Effector memory CD4-positive, alpha-beta T cell (primary cell): ENCODE measurements at places on chromosomes 7 and 10.

DNA sequence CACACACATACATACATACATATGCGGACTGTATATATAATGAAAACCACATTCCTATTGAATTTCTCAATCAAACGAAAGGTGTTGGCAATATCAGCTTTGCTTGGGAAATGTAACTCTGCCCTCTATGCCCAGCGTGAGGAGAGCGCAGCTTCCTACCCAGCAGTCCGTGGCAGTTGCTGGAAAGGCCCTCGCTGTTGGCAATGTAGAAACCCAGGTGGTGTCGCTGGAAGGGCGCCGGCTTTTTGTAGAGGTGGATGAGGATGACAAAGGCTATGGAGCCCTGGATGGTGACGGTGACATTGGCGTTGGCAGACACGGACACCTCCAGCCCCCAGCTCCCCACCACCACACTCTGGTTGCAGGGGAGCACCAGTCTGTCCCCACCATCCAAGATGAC, 100.9 kb downstream of the ITIH5 start:
- no peak for DNase-seq

- no peak for DNase-seq
These were observed 1.7 kb downstream of the ABCC2 start for GRCh38 chr10:99784016-99784726.

DNA sequence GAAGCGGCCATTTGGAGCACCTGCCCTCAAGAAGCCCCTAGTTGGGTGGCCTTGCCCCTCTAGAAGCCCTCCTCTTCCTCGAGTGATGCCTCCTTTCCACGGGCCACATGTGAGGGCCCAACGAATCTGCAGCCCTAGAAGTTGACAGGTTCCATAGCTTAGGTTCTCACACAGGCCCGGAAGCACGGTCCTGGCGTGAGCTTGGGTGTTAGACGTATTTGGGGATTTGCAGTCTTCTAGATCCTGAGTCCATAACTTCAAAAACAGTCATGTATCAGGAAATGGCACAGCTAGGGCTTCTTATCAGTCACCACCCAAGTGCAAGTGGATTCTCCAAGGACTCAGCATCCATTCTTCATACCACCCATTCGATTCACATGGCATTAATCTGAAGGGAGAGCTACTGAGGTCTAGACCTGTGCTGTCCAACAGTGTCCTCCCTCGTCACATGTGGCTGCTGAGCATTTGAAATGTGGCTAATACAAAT, 477 bp upstream of the FBXW4 start:
- no peak for DNase-seq

DNA sequence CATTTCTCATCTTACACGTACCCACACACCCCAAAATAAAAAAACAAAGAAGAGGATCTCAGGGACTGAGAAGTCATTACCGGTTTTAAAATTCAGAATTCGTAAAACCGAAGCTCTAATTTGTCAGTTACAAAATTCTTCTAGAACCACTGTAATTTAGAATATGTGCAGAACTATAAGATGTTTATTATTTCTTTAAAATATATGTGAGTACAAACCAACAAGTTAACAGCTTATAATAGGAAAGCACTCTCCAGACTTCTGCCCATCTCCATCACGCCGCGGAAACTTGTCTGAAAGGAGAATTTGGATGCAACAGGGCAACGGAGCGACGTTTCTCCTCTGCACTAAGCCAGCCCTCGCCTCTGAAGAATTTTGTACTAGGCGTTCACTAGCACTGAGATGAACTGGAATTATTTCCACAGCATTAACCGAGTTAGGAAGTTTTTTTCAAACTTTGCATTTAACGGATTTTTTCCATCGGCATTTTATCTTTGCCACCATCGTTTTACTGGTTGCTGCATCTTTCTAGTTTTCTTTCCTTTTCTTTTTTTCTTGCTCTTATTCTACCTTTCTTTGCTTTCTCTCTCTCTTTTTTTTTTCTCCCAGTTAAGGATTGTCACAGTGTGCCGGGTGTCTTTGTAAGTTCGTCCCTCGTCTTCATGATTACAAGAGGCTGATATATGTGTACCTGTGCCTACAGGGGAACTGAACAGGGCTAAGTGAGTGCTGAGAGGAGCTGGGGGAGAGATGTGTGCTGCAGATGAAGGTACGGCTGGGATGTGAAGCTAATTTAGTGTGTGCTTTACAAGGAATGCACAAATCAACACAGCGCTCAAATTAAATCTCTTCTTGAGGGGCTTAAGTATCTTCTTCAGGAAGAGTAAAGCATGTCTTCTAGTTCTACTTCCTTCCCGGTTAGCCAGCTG, 295.9 kb upstream of the NFE2L3 start:
- DNase-seq, result no peak

- DNase-seq, result no peak
These were observed 78.9 kb upstream of the SMIM30 start for GRCh38 chr7:113197274-113197673.

- no peak for DNase-seq
These were observed 161.8 kb downstream of the ETV1 start for GRCh38 chr7:13827716-13828115.

- no peak for DNase-seq
These were observed 325.5 kb downstream of the LHFPL3 start for GRCh38 chr7:104653825-104654401.

DNA sequence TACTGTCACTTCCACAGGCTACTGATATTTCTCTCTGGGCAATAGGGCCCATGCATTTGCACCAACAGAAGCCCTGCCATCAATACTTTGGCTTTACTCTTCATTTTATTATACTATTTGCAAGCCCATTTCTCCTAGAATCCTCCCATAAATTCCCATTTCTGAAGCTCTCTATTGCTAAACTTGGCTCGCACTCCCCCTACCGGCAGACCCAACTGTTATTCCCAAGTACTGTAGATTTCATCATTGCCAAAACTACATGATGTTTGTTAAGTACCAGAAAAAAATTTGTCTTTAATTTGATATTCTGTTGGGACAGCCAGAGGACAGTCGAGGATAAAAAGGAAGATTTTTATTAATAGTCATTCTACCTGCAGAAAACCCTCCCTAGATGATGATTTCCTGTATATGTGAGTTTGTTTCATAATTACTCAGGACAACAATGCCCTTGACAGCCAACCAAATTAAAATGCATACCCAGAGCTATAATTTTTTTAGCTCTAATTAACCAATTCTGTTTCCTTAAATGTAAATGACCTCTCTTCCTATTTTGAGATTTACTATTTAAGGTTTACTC, 298.6 kb downstream of the REEP3 start:
- no peak for DNase-seq

GRCh38 chr10:126352453-126352852, 35.8 kb downstream of the ADAM12 start:
- no peak for DNase-seq

- no peak for DNase-seq
These were observed 222.1 kb downstream of the ARHGAP12 start for GRCh38 chr10:31706464-31707092.

- DNase-seq, result no peak
These were observed 28.4 kb upstream of the CDHR3 start for GRCh38 chr7:105934572-105935185.

- peak; percentile 80 for DNase-seq
These were observed at the start of gene EPC1 for GRCh38 chr10:32346551-32347362. EPC1 (minus strand) TSS chr10:32347158; CDS start chr10:32346915, 243 bp downstream.

- peak; percentile 28 for DNase-seq
These were observed 47.3 kb downstream of the LRRN3 start for GRCh38 chr7:111138193-111138569.

GRCh38 chr10:56269181-56269580, 91.9 kb downstream of the ZWINT start:
- no peak for DNase-seq

GRCh38 chr7:115689941-115690340, 340.6 kb downstream of the TFEC start:
- DNase-seq, result no peak

- DNase-seq, result no peak
These were observed 14.9 kb upstream of the GATAD1 start for GRCh38 chr7:92432299-92432946.

- DNase-seq, result no peak
These were observed 820 bp downstream of the BBS9 start for GRCh38 chr7:33130184-33130583.

- no peak for DNase-seq
These were observed 136.6 kb downstream of the GRID1 start for GRCh38 chr10:86229811-86230556.

DNA sequence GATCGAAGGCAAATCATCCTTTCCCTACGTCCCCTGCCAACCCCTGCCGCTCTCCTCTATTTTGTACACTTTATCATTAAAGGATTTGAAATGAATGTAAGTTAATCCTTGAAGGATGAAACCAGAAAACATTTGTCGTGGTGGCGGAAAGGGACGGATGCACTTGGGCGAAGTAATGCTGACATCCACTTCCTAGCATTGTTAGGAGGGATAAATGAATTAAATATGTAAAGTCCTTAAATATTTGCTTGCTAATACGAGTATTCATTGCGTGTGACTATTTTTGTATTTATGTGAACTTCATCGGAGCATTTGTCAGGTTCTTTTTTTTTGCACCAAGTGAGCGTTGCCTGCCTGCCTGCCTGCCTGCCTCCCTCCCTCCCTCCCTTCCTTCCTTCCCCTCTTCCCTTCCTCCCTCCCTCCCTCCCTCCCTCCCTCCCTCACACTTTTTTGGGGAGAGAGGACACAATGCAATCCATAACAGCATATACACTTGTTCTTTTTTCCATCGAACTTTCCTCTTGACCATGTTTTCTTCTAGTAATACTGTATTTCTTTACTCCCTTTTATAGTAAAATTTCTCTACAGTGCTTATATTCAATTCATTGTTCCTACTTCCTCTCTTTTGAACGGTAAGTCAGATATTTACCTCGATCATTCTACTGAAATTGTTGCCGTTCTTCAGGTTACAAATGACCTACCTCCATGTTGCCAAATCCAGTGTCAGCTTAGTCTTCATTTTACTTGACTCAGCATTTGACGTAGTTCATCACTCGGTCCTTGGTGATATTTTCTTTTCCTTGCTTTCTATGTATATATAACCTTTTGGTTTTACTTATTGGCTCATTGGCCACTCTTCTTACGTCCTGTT, 831 bp downstream of the CCDC7 start:
- DNase-seq, result no peak

GRCh38 chr7:31373337-31374289, 33.1 kb upstream of the NEUROD6 start:
- no peak for DNase-seq

GRCh38 chr10:520402-520787, 169.1 kb downstream of the DIP2C start:
- DNase-seq, result no peak

DNA sequence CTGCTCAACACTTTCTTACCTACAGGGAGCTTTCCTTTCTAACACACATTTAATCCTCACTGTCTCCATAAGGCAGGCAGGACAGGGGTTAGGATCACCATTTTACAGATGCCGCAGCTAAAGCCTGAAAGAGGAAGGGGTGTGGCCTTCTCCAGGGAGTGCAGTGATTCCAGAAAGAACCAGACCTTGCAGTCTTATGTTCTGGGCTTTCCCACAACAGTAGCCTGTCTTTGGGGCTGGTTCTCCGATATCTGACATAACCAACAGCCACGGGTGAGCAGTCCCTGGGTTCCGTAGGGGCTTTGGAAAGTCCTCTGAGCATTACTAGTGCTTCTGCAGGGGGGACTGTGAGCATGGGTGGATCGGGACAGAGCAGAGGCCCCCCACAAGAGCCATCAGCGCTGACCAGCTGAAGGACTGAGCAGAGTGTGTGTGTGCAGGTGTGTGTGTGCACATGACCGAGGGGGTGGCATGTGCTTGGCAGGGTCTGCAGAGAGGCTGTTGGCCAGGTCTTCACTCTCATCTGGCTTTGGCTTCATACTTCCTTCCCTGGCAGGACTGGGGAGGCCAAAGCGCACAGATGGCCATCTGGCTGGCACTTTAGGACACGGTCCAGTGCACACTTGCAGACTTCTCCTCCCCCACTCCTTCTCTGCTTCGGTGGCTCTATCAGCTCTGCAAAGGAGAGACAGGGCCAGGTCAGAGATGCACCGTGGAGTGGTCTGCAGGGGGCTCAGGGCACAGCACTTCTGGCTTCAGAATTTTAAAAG, 400.3 kb downstream of the RPS24 start:
- DNase-seq, result no peak

GRCh38 chr10:60384708-60385398, 4.8 kb downstream of the ANK3 start:
- DNase-seq, result no peak

DNA sequence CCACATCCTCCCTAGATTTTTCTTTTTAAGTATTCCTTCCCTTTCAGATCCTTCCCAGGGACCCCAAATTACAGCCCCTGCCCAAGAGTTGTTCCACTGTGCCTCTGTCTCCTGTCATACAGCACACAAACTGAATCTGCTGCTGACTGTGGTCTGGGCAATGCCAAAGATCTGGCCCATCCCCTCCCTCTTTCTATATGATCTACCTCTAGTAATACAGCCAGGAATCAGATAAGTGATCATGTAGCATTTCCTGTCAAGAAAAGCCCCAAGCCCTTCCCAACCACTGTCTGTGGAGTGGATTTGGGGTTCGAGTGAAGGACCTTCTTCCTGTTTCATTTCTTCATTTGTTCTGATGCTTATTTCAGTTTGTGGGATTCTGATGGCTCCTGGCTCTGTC, 6.7 kb downstream of the STX1A start:
- no peak for DNase-seq

DNA sequence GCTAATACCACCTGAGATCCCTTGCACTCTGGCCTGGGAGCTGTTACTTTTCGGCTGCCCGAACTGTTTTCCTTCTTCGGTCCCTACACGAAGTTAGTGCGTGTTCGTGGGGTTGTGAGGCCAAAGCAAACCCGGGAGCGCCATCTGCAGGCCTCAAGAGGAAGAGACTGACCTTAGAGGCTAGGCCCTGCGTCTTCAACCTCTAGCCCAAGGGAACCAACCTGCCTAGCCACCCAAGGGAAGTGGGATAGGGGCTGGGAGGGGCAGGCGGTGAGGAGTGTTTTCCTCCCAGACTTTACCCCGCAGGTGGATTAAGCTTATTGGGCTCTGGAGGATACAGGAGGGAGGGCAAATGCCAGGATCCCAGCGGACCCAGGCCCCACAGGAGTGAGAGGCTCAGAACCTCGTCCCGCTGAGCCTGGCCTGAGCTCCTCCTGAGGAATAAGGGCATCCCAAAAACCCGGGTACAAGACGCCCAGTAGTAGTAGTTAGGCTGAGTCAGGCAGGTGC, 1.7 kb upstream of the PAX2 start:
- DNase-seq, result no peak

DNA sequence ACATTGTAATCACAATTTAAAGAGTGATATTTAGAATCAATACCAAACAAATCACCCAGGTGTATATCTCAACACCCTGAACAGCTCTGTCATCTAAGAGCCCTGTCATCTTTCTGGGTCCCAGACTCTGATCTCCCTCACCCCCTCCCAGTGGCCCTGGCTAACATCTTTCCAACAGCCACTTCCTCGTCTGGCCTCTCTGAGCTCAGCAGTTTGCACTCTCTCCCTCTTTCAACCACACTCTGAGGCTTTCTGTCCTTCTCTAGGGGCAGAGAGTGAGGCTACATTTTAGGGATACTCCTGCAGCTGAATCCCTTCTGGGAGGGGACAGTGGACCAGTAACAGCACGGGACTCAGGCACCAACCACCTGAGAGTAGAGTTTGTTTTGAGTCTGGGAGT, 17.1 kb upstream of the PRRT4 start:
- DNase-seq, result no peak
